ENCODE measurements at places on chromosomes 1 and 21. TPM values are rescaled to one million over a fixed set of nuclear protein-coding genes. Genes with fewer than 3 reads are reported as not detected.

DNA sequence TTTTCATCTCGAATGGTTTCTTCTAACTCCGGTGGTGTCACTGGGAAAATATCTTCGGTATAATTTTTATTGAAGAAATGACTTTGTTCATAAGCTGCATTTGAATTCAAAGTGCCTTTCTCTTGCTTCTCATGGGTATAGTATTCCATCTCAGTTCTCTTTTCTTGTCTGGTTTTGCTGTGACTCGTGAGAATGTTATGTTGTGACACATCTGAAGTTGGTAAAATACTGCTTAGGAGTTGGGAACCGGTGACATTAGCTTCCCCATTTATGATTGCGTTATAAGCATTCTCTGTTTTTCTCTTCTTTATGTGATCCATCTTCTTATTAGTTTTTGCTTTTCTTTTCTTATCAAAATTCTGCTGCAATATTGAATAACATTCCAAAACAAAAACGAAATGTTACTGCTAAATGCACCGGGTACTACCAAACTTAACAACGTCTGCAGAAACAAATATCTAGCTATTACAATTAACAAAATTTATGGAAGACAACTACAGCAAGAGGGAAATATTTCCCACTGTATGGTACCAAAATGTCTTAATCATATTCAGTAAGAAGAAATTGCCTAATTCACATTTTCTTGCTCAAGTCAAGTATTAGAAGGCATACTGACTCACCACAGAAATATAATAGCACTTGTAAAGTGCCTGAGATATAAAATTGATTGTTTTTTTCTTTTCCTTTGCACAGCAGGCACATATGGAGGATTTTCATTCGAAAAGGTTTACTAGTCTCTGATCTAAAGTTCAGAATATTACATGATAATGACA, 15.5 kb downstream of the LRIF1 start:
- no peak for DNase-seq

GRCh38 chr1:166470014-166470413, 303.2 kb upstream of the FAM78B start:
- no peak for DNase-seq

- no peak for DNase-seq
Observed at GRCh38 chr1:60280819-60281218, 207.2 kb upstream of the C1orf87 start.

GRCh38 chr1:203559523-203559922, 65.6 kb downstream of the OPTC start:
- no peak for DNase-seq

DNA sequence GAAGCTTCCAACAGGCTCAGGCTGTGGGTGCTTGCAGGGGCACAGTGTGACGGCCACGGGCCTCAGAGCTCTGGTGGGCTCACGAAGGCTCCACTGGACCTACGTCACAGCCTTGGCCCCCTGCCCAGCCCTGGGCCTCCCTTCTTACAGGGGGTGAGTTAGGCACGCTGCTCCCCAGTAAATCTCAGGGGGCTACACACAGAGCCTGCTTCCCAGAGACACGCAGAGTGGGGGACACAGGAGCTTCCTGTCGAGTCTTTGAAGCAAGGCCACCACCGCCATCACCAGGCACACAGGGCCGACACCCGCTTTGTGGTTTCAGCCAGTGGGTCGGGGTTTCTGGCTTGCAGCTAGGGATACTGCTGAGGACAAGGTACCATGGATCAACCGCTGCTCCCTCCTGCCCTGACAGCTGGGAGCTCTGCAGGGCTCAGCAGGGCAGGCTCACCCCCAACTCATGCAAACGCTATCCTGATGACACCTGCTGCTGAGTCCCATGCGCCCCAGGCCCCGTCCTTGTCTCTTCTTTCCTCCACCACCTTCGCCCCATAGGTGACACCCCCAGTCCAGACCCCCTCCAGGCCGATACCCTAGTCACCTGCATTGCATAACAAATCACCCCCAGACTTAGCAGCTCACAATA, 5.5 kb upstream of the CFAP410 start:
- DNase-seq, result no peak

DNA sequence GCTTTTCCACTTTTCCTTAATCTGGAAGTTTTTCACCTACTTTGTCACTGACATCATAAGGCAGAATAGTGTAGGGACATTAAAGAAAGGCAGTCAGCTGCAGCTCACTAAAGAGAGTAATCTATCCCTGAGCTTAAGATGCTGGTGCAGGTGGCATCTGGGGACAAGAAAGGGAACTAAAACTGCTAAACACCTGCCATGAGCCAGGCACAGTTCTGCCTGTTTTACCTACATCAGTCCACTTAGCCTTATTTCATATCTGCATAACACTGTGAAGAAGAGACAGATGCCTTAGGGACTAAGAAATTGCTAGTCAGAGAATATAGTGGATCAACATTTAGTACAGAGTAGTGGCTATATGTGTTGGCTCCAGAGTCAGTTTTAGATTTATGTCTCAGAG, 88.1 kb downstream of the GPATCH2 start:
- DNase-seq, result no peak

GRCh38 chr1:50474859-50475809, 51.9 kb upstream of the DMRTA2 start:
- DNase-seq, result peak; percentile 2

- DNase-seq, result peak; percentile 76
Observed at GRCh38 chr1:204929487-204930154, 59.0 kb downstream of the NFASC start.

DNA sequence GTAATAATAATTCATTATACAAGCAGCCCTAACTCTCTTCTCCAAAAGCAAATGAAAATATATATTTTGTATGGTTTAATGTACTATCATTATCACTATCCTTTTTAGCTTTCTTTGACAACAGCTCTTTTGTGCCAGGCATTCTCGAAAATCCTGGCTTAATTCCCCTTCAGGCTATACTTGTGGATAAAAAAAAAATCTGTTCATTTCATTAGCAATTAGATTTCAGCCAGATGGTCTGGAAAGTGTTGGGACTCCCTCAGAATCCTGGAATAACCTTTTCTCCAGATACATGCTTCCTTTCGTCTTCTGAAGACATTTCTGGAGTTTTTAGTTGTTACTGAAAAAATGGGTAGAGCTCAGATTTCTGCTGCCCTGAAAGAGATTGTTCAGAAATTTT, 83.4 kb upstream of the PLPPR4 start:
- DNase-seq, result peak; percentile 13

DNA sequence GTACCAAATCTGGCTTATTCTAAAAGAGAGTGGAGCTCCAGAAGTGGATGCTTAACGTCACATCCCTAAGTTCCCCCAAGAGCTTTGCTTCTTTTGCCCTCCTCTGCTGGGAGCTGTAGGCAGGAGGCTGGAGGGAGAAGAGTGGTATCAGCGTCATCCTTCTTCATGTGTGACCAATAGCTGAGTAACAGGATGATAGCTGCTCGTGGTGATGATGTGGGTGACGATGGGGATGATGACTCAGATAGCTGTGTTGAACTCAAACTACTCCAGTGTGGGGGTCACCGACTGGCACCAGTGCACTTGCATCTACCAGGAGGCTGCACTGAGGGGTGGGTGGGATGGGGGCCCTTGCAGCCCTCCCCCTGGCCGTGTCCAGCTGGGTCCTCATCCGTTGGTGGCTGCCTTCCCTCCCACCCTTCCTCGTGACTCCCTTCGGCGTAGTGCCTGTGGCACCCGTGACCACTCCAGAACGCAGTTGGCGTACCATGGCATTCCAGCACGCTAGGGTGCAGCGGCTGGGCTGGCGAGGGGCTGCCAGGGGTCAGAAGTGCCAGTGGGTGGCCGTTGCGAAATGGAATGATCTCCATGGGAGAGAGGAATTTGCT, 1.1 kb downstream of the IGFN1 start:
- DNase-seq, result no peak

Gene GNAT2
- not detected for total RNA-seq

DNA sequence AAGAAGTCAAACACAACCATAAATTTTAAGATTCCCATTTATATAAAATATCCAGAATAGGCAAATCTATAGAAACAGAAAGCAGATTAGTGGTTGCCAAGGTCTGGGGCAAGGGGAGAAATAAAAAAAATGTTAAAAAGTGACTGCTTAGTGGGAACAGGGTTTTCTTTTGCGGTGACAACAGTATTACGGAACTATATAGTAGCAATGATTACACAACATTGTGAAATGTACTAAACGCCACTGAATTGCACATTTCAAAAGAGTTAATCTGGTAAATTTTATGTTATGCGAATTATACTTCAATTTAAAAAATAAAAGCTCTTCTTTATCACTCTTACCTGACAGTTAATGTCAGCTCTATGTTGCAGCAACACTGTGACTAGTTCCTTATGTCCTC, 105.2 kb downstream of the ACBD6 start:
- no peak for DNase-seq

GRCh38 chr1:240820816-240821215, 208.9 kb upstream of the GREM2 start:
- DNase-seq, result no peak

- DNase-seq, result no peak
Observed at GRCh38 chr21:37371041-37371397, 4.4 kb downstream of the DYRK1A start.

DNA sequence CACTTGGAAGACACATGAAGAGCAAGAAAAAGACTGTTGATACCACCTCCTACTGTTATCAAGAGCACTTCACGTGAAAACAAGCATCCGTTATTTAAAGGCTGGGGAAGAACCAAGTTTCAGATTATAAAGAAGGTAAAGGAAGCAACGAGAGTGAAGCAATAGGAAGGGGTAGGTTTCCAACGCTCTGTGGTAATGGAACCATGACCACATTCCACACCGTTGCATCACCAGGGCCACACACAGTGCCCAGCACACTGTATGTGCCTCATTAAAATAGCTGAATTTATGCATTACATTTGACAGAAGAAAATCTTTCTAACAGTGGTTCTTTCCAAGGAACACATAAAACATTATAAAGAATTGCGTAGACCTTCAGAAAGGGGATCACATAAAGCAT, 435.8 kb downstream of the MRPL39 start:
- DNase-seq, result no peak

GRCh38 chr1:241413386-241413785, 56.4 kb upstream of the RGS7 start:
- peak; percentile 73 for DNase-seq

Gene SLC44A5
- total RNA-seq, result 31.6 TPM

DNA sequence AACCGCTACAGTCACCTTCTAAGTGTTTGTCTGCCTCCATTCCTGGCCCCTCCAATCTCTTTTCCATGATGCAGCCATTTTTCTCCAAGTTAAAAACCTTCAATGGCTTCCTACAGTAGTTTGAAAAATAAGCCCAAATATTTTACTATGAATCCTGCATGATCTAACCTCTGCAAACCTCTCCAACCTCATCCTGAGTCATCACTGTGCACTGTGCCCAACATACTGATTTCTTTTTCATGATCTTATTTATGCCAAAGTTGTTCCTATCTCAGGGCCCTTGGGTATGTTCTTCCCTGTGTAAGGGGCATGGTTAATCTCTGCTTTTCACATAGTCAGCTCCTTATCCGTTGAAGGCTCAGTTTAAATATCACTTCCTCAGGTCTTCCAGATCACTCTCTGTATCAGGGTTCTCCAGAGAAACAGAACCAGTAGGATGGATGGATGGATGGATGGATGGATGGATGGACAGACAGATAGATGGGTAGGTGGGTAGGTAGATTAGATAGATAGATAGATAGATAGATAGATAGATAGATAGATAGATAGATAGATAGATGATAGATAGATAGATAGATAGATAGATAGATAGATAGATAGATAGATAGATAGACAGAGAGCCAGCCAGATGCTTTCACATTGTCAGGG, 18.1 kb upstream of the PTPN14 start:
- no peak for DNase-seq

Gene HAO2
- not detected for total RNA-seq

- DNase-seq, result no peak
Observed at GRCh38 chr1:109191377-109191776, 22.3 kb upstream of the SARS1 start.

DNA sequence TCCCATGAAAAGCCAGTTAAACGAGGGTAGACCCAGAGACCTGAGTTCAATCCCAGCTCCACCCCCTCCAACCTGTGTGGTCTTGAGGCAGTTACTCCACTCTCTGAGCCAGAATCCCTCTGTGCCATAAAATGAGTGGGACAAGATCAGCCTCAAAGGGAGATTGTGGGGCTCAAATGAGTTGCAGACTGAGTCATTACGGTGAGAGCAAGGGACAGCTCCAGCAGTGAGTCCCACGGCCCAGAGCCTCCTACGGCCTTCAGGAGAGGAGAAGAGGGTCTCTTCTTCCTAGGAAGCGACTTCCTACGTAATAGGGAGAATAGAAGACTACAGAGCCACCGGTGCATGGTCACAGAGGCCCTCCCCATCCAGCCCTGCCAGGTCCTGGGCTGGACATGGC, 6.7 kb upstream of the CAMK2N1 start:
- DNase-seq, result no peak

- DNase-seq, result no peak
Observed at GRCh38 chr1:235429143-235429542, 61.9 kb downstream of the TBCE start.

Gene PHF13
- total RNA-seq, result 9.5 TPM

DNA sequence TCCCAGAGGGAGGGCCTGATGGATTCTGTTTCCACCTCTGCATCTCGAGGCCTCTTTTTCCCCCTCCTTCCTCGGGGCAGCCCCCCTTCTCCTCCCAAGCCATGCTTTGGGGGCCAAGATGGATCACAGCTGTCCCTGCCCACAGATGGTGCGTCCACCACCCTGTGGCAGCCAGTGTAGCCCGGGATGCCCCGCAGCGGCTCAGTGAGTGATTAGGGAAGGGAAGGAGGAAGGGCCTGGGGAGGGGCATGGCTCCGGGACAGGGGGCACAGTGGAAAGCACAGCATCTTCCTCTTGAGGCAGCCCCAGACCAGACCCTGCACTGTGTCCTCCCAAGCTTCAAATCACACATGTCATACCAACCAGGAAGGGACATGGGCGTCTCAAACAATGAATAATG, 622.4 kb downstream of the MATN1 start:
- DNase-seq, result no peak

Gene UBXN10
- 2.6 TPM for total RNA-seq

DNA sequence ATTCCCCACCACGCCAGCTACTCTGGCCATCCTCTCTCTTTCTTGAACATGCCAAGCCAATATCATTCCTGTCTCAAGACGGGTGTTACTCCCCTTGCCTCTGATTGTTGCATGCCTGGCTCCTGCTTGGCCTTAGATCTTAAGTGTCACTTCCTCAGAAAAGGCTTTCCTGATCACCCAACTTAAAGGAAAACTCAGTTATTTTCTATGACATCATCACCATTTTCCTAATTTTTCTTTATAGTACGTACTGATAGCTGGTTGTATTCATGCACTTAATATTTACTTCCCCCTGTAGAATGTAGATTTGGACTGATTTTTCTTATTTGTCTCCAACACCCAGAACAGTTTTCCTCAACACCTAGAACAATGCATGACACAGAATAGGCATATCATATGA, 123.8 kb upstream of the TSPAN2 start:
- DNase-seq, result no peak

Gene NOS1AP
- 5.5 TPM for total RNA-seq

- DNase-seq, result peak; percentile 80
Observed at GRCh38 chr1:92858564-92859399, 26.9 kb downstream of the RPL5 start.

DNA sequence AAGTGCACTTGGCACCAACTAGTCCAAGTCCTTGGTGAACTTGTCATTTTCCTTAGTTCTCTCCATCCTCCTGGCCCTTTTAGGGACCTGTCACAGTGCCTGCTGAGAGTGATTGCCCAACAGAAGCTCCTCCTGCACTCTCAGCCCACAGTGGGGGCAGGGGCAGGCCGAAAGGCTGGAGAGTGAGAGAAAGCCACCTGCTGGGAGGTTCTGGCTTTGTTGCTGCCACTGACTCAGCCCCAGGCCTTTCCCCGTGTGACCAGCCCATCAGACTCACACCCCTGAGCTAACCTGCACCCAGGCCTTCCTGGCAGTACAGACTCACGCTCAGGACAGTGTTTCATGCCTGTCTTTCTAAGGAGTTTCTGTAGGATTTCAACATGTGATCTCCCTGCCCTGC, 17.1 kb upstream of the PROK1 start:
- no peak for DNase-seq

Gene FCER1G
- 3.8 TPM for total RNA-seq
